Stimulated activated CD8-positive, alpha-beta memory T cell treated with anti-CD3 and anti-CD28 coated beads, Interleukin-4, amount 100 ng/mL, for 1 hour (primary cell): ENCODE measurements at places on chromosomes 12 and 14.
A peak's percentile ranks its signal among the peaks of the same experiment; 100 is the strongest.

GRCh38 chr14:54683882-54684794 lies 117.2 kb downstream of the SAMD4A start:
- DNase-seq: no peak

DNA sequence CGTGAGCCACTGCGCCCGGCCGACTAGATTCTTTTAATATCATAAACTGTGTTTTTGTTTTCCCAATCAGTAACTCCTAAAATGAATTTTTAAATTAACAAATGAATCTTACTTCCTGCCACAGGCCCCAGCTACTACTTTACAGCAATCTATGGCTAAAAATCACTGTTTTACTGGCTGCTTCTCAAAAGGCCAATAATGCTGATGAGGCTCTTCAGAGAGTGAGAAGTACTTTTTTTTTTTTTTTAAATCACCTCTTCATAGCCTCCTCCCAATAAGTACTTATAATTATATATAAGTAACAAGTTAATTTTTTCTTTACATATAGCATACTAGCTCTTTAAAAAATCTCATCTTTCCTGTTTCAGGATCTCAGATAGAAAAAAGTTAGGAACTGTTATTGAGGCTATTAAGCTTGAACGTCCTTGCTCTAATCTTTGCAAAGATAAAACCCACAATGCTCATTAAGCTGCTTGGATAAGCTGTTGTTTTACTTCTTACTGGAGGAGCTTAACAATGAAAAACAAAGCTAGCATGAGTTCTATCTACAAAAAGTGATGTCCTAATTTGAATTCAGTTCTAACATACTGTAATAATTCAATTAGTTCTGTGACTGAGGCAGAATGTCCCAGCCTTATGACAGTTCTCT lies 12.8 kb upstream of the WDR20 start:
- DNase-seq: no peak

- no peak for DNase-seq
Measured at GRCh38 chr14:78534141-78534540, 364.0 kb downstream of the NRXN3 start.

DNA sequence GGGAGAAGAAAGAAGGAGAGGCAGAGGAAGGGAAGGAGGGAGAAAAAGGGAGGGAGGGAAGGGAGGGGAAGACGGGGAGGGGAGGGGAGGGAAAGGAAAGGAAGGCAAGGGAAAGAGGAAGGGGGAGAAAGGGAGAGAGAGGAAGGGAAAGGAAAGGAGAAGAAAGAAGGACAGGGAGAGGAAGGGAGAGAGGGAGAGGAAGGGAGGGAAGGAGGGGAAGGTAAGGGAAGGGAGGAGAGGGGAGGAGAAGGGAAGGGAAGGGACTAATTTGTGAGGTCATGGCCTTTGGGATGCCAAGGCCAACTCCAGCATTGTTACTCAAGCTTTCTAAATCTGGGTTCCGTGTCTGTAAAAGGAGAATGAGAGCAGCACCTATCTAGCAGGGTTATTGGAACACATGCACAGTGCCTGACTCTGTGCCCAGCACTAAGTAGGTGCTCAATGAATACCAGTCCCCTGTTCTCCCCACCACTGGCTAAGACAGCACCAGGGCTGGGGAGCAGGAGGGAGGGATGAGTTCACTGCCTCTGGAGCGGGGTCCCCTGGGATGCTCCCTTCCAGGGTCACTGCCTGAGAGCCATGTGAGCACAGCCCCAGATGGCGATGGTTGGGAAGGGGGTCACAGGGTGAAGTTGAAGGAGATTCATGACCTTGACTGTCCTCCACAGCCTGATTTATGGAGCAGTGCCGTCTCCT lies 560.1 kb upstream of the TBX3 start:
- DNase-seq: no peak

- no peak for DNase-seq
Measured at GRCh38 chr12:63066782-63067181, 84.2 kb downstream of the AVPR1A start.

GRCh38 chr12:76450690-76451089 lies 102.5 kb upstream of the BBS10 start:
- no peak for DNase-seq

GRCh38 chr14:93030761-93031160 lies 85.0 kb downstream of the ITPK1 start:
- no peak for DNase-seq

DNA sequence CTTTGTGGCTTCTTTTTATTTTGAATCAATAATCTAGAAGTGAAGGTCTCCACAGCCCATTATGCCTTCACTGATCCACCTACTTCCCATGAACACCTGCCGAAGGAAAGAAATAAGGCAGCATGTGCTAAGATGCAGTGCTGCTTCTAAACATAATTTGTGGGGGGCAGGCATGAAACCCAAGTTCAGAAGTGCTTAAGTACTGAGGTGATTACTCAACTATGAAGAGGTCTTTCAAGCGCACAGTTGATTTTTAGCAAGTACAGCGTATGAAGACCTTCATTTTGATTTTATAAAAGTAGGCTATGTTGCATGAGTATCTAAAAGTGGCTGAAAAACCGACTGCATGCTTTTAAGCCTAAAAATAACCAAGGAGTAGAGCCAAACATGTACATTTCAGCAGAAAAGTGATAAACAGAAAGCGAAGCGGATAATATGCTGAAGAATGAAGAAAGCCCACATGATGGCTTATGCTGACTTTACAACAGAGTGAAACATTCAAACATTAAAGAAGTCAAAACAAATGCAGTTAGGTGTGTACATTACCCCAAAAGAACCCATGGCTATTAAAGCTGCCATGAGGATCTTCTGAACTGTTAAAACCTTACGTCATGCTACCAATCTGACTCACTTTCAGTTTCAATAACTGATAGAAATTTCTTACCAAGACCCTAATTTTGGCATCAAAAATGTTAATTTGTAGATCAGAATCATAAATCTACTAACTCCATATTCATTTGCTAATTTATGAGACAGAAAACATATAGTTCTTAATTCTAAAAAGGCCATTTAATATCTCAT lies 29.3 kb downstream of the KICS2 start:
- DNase-seq: no peak

GRCh38 chr12:49043856-49044258 lies 16.7 kb downstream of the KMT2D start:
- peak; percentile 69 for DNase-seq

DNA sequence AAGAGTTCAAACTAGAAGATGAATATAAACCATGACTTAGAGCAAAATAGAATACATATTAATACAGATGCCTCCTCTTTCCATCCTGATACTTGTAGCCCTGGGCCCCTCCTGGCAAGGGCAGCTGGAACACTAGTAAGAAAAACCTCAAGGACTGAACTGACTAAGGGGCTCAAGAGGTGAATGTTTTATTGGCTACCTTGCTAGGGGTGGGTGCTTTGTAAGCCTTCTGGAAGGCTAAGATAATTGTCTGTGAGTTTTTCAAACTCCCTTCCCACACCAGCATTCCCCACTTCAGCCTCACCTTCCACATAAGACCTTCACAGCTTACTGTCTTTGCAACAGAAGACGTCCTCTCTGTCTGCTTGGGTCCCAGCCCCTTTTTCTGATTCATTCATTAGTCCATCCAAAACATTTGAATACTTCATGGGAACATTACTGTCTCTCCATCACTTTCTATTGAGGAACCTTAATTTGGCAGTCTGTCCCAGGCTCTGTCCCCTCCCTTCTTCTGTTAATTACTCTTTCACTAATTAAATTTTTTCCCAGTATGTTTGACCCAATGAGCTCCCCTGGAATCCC lies 1.1 kb upstream of the MARCHF9 start:
- DNase-seq: no peak

GRCh38 chr14:61196792-61197191 lies 84.3 kb downstream of the TMEM30B start:
- no peak for DNase-seq

GRCh38 chr12:4939418-4940023 lies 29.8 kb downstream of the KCNA1 start:
- DNase-seq: no peak

DNA sequence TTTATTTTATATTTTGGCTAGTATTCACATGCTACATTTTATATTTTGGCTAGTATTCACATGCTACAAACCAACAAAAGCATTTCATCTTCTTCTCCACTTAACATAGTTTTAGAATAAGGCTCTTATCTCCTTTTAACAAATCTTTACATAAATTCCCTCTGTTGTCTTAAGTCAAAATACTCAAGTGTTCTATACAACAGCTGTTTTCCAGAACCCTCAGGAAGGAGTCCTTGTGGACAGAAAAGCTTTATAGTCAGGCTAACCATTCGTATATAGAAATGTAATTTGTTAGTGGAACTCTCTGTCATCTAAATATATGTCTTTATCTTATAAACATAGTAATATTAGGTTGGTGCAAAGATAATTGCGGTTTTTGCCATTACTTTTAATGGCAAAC lies 191.0 kb upstream of the FLRT2 start:
- no peak for DNase-seq

DNA sequence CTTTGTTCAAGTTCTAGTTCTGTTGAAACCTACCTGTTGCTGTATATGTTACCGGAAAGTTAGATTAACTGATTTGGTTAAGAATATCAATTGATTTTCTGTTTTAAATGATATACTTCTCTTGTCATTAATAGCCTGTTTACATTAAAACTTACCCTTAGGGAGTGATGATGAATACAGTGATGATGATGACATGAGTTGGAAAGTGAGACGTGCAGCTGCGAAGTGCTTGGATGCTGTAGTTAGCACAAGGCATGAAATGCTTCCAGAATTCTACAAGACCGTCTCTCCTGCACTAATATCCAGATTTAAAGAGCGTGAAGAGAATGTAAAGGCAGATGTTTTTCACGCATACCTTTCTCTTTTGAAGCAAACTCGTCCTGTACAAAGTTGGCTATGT lies 33.0 kb downstream of the CAND1 start:
- DNase-seq: no peak

DNA sequence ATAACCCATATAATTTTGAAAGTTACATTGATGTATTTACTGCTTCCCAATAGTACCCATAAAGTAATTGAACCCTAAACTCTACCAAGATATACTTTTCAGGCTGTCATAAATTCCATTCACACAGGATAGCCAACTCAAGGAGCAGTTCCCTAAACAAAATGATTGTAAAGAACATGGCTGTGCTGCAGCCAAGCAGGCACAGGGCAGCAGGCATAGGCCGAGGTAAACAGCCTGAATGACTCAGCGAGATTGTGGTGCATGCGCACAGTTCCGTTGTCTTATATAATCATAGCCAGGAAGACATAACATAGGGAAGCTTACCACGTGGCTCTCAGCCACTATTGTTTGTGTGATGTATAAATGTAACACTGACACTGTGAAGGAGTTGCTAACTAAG lies 344.9 kb downstream of the FSCB start:
- DNase-seq: no peak

- DNase-seq: no peak
Measured at GRCh38 chr14:30868736-30869135, 5.6 kb upstream of the COCH start.

GRCh38 chr12:121279071-121279375 lies 17.5 kb downstream of the CAMKK2 start:
- DNase-seq: no peak

DNA sequence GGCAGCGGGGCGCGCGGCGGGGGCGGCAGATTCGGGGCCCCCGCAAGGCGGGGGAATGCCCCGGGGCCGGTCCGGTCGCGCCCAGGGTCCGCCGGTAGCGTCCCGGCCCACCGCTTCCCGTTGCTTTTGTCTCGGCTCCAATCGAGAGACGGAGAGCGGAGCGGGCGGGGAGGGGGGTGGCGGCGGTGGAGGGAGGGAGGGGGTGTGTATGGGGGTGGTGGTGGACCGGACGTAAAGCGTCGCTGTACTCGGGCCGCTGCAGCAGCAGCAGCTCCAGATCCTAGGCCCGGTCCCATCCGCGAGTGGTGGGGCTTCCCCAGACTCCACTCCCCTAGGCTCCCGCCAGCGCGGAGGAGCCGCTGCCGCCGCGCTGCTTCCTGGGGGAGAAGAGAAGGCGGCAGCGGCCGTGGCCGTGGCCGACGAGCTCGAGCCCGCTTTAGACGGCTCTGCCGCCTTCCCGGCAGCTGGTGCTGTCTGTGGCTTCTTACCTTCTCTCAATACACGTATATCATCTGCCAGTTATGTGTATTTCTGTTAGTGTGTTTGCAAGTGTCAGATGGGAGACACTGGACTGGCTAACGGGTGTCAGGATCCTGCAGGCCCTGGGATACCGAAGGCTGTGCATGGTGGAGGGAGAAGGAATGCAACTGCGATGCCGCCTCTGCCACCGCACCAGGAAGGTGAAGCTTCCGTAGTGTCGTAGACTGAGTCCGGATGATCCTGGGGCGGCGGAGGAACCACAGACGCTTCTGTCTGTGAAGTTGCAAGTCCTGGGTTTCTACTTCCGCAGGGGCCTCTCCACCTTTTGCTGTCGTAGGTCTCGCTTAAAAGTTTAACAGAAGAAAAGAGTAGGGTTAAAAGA lies 508 bp downstream of the CNOT2 start:
- peak; percentile 44 for DNase-seq

- no peak for DNase-seq
Measured at GRCh38 chr14:53536446-53536845, 383.3 kb upstream of the DDHD1 start.

- DNase-seq: no peak
Measured at GRCh38 chr12:107127482-107128430, 34.4 kb upstream of the CRY1 start.

DNA sequence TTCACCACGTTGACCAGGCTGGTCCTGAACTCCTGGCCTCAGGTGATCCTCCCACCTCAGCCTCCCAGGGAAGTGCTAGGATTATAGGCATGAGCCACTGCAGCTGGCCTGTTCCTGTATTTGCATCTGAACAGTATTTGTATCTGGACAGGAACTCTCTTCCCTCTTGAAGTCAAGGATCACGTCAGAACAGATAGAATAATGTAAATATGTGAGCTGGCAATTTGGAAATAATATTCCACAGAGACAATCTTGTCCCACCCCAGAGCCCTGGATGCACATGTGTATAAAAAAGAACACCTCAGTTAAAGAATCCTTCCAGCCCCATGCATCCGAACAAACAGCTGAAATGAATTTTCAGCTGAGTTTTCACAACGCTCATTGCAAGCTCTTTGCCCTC lies 118.3 kb downstream of the VEZT start:
- DNase-seq: no peak

DNA sequence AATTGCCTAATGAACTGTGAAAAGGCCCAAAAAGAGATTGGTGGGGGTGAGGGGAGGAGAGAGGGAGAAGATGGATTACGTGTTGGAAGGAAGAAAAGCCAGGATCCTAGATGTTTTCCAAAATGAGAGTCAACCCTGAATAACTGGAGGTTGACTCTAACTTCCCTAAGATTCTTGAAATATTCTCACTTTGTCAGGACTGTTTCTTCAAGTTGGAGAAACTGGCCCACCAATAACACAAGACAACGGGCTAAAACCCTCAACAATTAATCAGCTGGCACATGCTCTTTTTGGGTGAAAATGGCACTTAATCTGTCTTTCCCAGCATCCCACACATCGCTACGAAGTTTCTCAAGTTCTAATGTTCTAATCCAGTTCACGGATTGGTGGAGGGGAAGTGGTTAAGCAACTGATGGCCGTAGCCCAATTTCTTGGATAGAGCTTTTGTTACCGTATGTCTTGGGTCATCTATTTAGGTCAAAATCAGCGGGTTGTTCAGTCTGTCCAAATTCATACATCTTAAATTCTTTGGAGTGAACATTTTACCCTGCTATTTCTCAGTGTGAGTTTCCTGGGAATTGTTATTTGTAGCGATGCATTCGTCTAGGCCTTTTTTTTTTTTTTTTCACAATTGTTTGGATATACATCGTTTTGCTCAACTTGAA lies 49.0 kb downstream of the GPHB5 start:
- DNase-seq: no peak

GRCh38 chr14:81311141-81311540 lies 89.0 kb downstream of the STON2 start:
- DNase-seq: no peak
